ENCODE measurements at places on chromosomes 11 and 22. TPM values are rescaled to one million over a fixed set of nuclear protein-coding genes. Genes with fewer than 3 reads are reported as not detected.
A peak's percentile ranks its signal among the peaks of the same experiment; 100 is the strongest.

The C11orf52 gene
- not detected for total RNA-seq

The PRODH gene
- total RNA-seq: not detected

The PHETA2 gene
- 0.22 TPM for total RNA-seq

GRCh38 chr11:78219493-78220217, 30.9 kb downstream of the USP35 start:
- DNase-seq: no peak

DNA sequence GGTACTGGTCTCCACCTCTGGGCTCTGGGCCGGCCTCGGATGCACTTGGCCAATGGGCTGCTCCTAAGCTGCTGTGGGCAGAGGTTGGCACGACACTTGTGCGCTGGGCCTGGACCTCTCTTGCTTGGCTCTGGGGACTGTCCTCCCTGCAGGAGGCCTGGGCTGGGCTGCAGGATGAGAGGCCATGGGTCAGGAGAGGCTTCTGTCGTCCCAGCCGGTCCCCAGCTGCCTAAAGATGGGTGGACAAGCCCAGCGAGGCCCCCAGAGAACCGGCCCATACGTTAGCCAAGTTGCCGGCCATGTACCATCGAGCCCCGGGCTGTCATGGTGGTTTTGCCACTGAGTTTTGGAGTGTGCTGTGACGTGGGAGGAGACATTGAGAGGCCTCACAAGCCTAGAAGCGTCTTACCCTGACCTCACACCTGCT, 1.6 kb upstream of the CCDC188 start:
- no peak for DNase-seq

DNA sequence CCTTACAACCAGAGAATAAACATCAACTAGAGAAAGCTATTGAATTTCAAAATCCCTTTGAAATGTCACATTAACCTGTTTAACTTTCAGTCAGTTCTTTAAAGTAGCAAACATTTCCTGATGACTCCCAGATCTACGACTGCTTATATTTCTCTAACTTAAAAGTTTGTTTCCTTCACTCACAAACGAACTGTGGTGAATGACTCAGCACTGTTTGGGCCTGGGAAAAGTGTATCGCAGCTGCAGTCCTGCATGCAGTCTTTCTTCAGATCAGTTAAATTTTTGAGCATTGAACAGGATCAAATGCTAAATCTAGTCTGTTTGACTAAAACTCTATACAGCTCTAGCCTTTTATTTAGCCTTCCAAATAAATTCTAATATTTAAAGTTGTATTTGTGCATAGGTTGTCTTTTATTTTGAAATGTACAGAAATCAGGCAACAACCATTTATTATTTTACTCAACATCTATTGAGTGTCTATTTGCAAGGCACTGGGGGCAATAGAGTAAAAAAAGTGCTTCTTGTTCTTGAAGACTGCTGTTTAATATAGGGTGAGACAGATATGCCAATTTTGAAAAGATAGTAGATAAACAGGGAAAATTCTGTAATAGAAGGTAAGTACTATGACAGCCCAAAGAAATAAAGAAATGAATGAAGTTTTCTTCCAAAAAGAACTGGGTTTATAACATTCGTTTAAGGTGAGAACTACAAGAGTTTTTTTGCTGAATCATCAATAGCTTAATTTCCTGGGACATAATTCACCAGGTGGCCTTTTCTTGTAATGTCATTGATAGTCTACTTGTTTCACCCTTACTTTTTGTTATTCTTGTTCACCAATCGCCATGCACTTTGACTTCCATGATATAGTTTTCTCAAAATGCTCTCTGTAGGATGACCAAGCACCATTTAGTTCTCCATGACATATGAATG, 235.4 kb downstream of the METTL15 start:
- DNase-seq: no peak

DNA sequence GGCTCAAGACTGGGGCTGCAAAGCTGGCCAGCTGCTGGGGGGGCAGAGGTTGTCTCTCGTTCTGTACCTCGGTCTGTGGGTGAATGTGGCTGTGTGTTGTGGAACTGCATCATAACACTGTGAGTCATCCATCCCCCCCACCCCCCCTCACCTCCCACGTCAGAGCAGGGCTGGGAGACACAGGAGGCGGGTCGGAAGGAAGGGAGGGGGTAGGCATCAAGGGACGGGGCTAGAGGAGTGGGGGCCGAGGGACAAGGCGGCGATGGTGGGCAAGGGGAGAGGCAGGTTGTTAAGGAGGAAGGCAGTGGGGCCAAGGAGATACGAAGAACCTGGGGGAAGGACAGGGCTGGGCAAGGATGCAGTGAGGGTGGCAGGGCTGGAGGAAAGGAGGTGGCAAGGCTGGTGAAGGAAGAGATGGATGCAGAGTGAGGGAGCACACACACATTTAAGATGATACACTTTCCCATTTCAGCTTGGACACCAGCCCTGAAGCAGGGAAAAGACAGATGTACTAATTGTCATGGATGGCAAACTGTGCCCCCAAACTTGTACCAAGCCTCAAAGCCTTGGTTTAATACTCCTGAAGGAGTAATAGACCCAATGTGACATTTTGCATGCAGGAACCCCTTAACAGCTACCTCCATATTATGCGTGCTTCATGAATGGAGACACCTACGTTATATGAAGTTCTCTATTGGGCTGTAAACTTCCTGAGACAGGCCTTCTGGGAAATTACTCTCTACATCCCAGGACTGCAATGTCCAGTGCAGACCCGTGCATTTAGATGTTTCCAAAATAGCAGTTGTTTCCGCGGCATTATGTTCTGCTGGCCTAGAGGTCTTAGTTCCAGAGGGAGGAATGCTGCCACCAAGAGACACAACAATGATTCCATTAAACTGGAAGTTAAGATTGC, at the start of gene YPEL4:
Gene YPEL4, minus strand, starts transcription at position 87 of the 913 bp plus-strand sequence. CDS start 2,805 bp downstream, outside the sequence.
- DNase-seq: peak; percentile 73

DNA sequence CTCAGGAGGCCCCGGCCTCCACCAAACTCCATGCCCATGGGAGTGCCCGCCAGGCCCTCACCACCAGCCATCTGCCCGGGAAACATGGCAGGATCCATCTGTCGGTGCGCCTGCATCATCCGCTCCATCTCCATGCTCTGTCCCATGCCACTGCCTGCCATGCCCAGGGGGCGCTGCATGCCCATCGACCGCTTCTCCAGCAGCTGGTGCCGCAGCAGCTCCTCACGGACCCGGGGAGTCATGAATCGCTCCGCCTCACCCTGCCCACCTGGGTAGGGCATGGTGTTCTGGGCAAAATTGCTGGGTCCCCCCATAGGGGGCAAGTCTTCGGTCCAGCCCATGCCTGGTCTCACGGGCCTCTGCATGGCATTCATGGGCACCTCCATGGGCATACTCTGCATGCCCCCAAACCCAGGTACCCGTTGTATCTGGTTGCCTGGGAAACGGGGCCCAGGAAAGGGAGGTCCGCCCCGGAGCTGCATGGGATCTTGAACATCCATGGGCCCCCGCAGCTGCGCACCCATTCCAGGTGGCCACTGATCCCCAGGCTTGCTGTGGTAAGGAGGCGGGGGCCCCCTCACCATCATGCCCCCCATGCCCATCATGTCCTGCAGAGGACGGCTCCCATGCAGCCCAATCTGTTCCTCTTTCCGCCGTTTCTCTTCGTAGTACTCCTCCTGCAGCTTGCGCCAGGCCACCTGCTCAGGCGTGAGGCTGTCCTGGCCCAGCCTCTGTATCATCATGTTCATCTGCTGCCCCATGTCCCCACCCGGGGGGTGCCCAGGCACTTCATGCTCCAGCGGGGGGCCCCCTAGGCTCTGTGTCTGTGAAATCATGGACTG, 18.0 kb downstream of the CXCR5 start:
- DNase-seq: peak; percentile 41

- DNase-seq: no peak
Observed at GRCh38 chr11:62008193-62008592, 40.8 kb upstream of the FTH1 start.

- DNase-seq: no peak
Observed at GRCh38 chr22:31333641-31334040, 12.5 kb downstream of the PATZ1 start.
